Panc1 (cell line): ENCODE measurements at places on chromosomes 13 and 19.
A peak's percentile ranks its signal among the peaks of the same experiment; 100 is the strongest.

DNA sequence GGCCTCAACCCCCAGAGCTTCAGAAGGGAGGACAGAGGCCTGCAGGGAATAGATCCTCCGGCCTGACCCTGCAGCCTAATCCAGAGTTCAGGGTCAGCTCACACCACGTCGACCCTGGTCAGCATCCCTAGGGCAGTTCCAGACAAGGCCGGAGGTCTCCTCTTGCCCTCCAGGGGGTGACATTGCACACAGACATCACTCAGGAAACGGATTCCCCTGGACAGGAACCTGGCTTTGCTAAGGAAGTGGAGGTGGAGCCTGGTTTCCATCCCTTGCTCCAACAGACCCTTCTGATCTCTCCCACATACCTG lies 969 bp upstream of the CEACAM5 start:
- DNase-seq = no peak

DNA sequence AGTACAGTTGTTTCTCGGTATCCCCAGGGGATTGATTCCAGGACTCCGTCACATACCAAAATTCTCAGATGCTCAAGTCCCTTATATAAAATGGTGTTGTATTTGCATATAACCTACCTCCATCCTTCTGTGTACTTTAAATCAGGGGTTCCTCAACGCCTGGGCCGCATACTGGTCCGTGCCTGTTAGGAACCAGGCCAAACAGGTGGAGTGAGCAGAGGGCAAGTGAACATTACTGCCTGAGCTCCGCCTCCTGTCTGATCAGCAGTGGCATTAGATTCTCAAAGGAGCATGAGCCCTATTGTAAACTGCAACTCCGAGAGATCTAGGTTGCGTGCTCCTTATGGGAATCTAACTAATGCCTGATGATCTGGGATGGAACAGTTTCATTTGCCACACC lies 42.2 kb upstream of the KCTD4 start:
- no peak for DNase-seq

DNA sequence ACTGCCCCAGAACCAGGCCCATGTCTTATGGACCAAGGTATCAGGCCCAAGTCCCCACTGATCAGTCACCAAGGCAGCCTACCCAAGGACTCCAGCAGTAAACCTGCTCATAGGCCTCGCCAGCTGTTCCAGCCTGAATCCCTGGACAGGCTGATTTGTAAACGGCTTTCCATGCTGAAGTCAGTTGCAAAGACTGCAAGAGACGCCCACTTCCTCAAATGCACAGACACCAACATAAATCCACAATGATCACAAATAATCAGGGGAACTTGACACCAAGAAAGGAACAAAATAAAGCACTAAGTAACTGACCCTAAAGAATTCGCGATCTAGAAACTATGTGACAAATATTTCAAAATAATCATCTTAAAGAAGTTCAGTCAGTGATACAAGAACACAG lies 75.2 kb downstream of the RXFP2 start:
- DNase-seq = no peak

- DNase-seq = no peak
Observed at GRCh38 chr13:49563516-49563915, 21.8 kb downstream of the RCBTB1 start.

DNA sequence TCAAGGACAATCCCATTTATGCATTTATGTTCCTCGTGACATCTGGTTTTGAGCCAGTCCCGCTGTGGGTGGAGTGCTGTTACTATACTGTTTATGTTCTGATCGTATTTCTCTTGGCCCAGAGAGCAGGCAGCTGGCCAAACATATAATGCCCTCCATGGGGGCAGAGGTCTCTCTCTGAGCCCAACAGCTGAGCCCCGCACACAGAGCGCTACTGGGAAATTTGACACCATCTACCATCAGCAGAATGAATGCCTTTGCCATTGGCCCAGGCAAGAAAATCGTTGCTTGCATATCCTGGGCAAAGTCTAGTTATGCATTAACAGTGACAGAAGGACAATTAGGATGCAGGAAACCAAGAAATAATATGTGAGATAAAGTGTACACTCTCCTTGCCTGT lies 126.8 kb upstream of the CACNA1A start:
- no peak for DNase-seq

DNA sequence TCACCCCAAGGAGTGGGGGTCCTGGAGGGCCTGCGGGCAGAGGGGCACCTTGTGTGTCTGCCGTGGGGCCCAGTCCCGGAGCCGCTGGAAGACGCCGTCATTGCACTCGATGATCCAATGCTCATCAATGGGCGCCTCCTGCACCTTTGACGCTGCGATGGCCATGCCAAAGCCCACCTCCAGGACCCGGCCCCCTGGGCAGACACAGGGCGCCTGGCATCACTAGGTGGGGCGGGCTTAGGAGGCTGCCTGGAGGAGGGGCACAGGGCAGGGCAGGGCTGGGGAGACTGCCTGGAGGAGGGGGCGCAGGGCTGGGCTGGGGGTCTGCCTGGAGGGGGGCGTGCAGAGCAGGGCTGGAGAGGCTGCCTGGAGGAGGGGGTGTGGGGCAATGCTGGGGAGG lies 1.6 kb downstream of the GAMT start:
- no peak for DNase-seq

- DNase-seq = no peak
Observed at GRCh38 chr13:67042556-67042955, 187.6 kb downstream of the PCDH9 start.

DNA sequence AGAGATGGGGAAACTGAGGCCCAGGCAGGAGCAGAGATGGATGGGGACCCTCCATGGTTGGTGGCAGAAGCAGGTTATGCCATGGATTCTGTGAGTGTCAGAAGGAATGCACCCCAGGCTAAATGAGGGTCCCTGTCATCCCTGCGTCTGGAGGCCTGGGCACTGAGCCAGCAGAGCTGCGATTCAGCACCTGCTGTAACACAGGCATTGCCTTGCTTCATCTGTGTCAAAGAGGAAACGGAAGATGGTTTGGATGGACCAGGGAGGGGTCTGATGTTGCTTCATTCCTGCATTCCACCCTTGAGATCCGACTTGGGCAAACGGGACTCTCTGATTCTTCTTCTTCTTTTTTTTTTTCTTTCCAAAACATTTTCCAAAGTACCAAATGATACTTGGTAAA lies 1.2 kb downstream of the C5AR1 start:
- DNase-seq = no peak

DNA sequence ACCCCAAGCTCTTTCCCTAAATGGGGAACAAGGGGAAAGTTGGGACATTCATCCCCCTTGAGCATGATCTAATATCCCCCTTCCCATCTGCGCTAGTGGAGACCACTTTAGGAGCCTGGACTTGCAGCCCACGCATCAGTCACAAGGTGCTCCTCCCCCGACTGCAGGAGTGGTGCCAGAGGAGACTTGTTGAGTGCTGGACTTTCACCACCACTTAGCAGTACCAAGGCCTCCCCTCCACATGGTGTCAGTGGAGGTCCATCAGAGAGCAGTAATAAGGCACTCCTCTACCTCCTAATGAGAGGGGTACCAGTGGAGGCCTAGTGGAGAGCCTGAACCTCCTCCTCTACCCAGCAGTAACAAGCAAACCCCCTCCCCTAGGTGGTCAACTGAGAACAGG lies 22.5 kb downstream of the CAB39L start:
- DNase-seq = no peak

GRCh38 chr13:52669677-52670076 lies 17.0 kb downstream of the SUGT1 start:
- no peak for DNase-seq

GRCh38 chr13:105466376-105466775 lies 1069.1 kb downstream of the EFNB2 start:
- DNase-seq = no peak

DNA sequence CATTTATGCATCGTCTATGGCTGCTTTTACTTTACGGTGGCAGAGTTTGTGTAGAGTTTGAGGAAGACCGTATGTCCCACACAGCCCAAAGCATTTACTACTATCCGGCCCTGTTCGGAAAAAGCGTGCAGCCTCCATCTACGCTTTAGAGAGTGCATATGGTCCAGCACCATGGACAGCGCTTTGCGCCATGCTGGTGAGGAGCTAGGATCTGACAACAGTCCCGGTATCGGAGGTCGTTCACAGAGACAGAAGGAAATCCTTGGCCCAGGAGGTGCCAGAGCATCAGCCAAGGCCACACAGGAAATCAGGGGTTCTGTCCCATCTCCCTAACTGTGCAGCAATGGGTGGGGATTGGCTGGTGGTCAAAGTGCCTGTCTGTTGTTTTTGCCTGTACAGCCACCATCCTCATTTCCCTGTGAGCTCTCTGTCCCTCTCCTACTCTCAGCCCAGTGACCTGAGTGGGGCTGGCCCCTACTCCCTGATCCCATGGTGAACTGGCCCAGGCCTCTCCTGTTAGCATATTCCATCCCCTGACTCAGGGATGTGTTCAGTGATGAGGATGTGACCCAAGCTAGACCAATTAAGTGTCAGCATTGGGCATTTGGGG lies 16.2 kb upstream of the PRODH2 start:
- no peak for DNase-seq

DNA sequence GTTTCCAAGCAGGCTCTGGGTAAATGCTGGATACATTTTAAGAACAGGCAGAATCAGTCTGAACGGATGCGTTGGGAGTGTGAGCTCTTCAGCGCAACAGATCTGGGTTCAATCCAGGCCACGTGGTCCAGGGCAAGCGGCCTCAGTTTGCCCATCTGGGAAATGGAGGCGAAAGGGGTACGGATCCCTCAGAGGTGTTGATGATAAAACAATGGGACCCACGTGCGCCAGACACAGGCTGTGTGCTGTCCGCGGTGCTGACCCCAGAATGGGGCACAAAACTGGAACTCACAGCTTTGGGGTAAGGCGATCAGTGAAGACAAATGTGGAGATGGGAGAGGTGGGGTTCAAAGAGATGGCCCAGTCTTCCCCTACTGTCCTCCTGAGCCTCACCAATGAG lies 13.1 kb upstream of the PDE4C start:
- no peak for DNase-seq

- DNase-seq = no peak
Observed at GRCh38 chr19:12331211-12331941, 2.1 kb downstream of the ZNF563 start.

DNA sequence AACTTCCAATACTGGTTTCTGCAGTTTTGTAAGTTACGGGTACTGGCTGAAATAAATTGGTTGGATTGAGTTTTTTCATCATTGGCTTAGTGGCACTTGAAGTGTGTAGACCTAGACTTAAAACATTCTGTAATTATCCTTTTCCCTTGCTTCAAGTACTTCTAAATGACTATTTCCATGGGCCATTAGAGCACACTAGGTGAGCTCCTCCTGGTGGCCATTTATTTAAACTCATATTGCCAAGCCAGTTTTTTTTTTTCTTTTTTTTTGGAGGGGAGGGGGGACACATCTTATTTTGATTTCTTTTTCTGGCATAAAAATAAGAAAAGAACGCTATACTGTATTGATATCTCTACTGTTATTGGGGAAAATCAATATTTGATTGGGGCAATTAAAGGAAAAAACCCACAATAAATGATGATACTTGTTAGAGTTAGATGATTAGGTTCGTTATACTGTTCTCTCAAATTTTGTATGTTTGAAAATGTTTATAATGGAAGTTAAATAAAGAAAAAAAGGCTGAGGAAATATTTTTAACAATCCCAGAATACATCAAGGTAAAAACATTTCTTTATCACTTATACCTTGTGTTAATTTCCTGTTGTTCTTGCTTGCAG lies 82.9 kb downstream of the PDS5B start:
- no peak for DNase-seq

- peak; percentile 100 for DNase-seq
Observed at GRCh38 chr19:40139533-40140287, 49.0 kb upstream of the ZNF780A start.

DNA sequence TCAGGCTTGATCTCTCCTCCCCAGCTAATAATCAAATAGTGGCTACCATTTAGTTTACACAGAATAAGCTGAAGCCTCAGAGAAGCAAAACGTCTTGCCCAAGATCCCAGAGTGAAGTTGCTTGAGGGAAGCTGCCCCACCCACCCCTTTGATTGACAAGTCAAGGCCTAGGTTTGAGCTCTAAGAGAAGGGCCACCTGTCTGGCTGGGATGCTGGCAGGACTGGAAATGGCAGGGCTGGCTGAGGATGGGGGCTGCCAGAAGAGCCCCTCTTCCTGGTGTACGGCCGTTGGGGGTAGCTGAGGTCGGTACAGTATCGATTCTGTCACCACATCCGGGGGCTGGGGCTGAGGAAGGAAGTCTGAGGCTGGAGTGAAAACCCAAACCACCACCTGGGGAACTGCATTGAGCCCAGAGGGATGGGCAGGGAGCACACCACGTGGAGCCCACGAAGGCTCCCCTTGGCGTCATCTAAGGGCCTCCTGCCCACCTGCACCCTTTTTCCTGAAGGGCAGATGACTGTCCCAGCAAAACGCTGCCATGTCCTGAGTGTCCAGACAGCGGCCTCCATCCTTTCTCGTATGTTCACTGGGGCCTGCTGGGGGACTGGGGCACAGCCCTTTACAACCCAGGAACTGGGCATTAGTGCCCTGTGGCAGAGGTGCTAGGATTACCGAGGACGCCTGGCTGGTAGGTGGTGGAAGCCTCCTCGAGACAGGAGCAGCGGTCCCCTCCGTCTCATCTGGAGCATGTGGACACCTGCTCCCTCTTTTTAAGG lies 1.4 kb upstream of the PRKD2 start:
- DNase-seq = no peak

- no peak for DNase-seq
Observed at GRCh38 chr13:35838356-35838755, 292.8 kb downstream of the DCLK1 start.

GRCh38 chr13:59643906-59644626 lies 519.7 kb downstream of the DIAPH3 start:
- no peak for DNase-seq
